ENCODE measurements at places on chromosomes 1 and 21.

DNA sequence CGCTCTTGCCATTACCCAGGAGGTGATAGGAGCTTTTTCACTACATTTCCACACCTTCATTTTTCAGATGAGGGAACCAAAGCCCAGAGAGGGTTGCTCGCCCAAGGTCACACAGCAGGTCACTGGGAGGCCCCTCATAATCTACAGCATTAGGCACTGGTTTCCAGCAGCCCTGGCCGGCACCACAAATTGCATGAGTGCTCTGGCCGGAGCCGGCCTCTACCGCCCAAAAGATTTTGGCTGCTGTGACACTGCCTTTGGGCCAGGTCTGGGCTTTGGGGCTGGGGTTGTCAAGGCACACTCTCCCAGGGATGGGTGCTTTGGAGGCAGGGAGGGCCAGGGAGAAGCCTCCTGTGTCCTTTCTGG is 15.4 kb downstream of the DHRS3 start:
- no peak for DNase-seq

DNA sequence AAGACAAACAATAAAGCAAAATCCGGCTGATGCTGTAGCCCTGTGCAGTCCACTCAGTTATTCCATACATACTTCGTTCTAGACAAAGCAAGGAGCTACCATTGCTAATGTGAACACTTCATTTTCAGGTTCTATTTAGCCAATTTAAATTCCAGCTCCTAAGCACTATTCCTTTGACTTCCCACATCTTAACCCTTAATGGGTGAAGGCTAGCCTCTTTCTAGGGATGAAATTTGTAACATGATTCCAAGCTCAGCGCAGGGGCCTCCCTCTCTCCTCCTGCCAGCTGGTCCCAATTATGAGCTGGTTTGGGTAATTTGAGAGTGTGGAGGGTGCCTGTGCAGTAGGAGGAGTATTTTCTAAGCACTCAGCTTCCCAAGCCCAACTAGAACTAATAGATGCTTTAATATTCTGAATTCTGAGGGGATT is 53.9 kb upstream of the PTGFRN start:
- DNase-seq, result no peak

GRCh38 chr1:68542586-68542985 is 45.7 kb upstream of the DEPDC1 start:
- DNase-seq, result no peak

GRCh38 chr1:228316589-228317387 is 89.8 kb downstream of the TRIM11 start:
- no peak for DNase-seq

DNA sequence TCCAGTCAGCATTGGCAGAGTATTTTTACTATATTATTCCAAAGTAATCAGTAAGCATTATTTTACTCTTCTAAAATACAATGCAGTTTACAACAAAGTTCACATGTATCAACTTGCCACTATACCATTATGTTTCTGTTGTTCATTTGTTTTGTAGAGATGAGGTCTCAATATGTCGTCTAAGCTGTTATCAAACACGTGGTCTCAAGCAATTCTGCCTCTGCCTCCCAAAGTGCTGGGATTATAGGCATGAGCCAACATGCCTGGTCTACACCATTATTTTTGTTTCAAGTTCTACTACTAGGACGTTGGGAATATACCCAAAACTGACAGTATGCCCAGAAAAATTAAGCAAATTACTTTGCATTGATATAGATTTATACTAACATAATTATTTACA is 19.8 kb downstream of the FAF1 start:
- DNase-seq, result no peak

- no peak for DNase-seq
These were observed 18.3 kb downstream of the MAB21L3 start for GRCh38 chr1:116129537-116129936.

DNA sequence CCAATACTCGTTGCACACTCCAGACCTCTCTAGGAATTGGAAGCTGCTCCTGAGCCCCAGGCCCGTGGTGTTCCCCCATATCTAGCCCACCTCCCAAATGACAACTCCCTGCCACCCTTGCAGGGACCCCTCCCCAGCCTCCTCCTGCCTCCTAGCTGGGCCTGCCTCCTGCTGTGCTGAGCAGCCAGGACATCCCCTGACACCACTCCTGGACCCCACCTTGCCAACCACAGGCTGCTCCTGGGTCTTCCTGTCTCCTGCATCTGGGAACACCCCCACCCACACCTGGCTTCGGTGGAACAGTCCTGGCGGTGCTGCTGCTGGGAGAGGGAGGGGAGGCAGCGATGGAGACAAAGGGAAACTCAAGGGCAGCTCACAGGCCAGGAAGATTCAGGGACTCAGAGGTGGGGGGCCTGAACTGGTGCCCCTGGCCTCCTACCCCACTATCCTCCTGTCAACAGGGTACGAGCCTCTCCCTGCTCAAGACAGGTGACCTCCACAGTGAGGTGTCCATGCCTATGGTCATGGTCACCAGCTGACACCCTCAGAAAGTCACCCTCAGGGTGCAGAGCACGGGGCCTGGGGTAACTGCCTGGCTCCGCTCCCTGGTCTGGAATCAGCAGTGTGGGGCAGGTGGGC is 81.2 kb downstream of the RIPK4 start:
- no peak for DNase-seq

- no peak for DNase-seq
These were observed 10.8 kb upstream of the AHDC1 start for GRCh38 chr1:27614625-27615344.

DNA sequence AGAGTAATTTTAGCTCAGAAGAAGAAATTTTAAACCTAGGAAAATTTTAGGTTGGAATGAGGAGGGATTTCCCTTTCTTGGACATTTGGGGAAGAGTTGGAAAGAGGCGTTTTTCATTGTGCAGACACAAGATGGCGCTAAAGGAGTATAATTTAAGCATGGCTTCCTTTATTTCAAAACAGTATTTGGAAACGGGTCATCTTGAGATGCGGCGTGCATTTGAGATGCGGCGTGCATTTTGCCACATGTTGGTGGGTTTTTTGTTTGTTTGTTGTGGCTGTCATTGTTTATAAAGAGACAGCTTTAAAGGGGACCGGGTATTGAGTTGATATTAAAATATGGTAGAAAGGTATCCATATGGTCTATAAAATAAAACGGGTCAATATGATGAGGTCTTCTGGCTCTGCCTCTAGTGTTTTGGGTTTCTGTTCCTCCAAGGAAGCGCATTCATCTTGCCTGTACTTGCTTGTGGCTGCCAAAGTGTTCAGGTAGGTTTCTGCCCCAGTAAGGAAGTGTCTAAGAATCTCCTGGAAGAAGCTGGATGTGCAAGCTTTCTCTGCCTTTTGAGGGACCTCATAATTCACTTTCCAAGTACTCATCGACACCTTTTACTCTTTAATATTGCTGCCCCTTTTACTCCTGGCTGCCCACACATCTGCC is 210.3 kb downstream of the SLC35F3 start:
- peak; percentile 22 for DNase-seq

GRCh38 chr1:66357021-66357420 is 176.9 kb upstream of the SGIP1 start:
- DNase-seq, result no peak

GRCh38 chr1:173628888-173629287 is 6.2 kb upstream of the TEX50 start:
- no peak for DNase-seq

DNA sequence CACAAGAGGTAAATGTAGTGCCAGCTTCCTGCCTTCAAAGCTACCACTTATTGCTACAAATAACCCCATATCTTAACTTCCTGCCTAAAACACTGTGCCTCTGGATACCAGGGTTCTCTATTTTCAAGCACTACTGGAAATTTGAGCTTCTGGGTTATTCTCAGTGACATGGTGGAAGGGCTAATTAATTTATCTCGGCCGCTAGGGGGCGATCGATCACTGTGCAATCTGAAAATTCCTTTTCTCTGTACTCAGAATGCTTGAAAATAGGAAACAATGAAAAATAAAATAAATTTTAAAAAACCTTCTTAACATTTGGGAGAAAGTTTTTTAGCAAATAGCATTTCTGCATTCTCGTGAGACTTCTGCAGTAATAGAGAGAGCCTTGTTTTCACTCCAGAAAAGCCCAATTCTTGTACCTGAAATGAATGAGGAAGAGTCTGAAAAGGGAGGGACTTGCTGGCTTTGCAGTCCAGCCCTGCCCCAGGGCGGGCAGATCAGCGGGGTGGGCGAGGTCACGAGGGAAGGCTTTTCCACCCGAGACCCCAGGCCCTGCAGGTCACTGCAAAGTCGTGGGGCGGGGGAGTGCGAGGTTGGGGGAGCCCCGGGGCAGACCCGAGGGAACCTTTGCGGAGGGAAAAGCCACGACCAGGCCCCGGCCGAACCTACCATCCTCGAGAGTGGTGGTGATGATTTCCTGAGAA is 276.7 kb downstream of the PCP4 start:
- DNase-seq, result peak; percentile 17

DNA sequence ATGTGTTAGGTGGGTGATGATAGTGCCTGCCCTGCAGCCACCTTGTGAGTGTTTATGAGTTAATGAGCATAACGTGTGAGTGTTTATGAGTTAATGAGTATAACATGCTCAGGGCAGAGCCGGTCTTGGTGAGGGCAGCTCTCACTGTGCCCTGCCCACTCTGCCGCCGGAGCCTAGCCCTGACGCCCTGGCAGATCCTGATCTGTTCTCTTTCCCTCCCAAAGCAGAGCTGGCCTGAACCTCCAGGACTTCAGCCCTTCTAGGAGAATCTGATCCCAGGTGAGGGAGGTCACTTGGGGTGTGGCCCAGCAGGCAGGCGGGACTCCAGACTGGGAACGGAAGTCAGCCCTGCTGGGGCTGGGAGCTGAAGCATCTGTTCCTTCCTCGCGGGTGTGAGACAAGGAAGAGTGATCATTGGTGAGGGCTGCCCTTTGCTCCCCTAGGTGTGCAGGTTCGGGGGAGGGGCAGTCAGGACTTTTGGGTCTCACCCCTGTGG is 5.7 kb downstream of the FBLIM1 start:
- DNase-seq, result no peak

DNA sequence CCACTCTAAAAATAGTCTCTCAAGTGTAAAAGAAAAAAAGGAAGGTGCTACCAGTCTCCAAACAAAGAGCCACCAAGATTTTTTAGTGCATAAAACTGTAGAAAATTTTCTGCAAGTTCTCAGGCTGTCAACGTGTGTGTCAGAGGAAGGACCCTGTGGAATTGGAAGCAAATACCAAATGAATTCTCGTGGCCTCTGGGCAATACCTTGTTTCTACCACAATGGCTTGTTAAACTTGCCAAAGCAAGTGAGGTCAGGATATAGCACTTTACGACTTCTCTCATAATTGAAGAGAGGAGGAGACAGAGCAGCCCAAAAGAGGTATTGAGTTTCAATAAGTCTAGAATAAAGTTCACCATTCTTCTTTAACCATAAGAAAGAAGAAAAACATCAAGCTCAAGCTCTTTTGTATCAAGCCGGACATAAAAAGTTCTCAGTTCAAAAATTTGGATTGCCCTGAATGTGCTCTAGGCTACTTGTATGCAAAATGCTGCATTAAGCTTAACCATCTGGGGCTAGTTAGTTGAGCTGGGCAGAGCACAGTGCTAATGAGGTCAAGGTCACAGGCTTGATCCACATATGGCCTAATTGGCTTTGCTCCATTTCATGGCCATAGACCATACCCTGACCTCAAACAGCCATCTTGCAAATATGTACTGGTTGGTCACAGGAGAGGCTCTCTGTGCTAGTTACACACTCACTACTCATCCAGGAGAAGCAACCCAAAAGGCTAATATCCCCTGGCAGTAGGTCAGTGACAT is 60.5 kb downstream of the TBX15 start:
- DNase-seq, result no peak

GRCh38 chr1:203645996-203646395 is 19.4 kb downstream of the ATP2B4 start:
- DNase-seq, result no peak

GRCh38 chr1:1430114-1430982 is 5.1 kb upstream of the VWA1 start:
- DNase-seq, result no peak

DNA sequence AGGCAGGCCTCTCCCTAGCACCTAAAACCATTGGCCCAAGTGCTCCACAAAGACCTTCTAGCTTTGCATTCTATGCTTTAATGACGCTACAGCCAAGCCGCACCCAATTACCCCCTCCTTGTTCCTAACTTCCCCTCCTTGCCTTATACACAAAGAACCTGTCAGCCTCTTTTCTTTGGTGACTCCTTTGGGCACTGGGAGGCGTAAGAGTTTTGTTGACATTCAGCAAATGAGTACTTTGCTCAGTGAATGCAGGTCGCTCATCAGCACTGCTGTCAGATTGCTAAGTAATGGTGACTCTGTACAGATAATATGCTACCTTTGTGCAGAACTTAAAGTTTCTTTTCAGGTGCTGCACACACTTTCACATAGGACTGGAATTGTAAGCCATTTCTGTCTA is 187.6 kb upstream of the FAM78B start:
- DNase-seq, result no peak

DNA sequence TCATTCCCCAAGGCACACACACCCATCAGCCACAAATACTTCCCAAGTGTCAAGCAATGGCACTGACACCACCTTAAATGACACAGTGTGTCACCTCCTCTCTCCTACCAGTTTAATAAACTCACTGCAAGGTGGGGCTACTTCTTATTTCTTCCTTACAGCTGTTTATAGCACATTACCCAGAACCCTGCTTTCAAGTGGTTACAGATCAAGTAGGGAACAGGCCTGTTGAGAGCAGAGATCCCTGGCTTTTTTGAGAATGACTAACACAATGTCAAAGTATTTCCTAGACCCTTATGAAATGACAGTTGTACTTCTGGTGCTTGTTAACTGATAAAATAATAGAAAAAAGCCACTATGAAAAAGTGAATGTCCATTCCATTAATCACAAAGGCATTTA is 19.8 kb downstream of the ZBTB17 start:
- no peak for DNase-seq

GRCh38 chr1:93783876-93784275 is 95.1 kb downstream of the DNTTIP2 start:
- no peak for DNase-seq

- DNase-seq, result no peak
These were observed 27.0 kb downstream of the TTC39A start for GRCh38 chr1:51303315-51303714.

- no peak for DNase-seq
These were observed 47.4 kb upstream of the WNT2B start for GRCh38 chr1:112461200-112461871.

GRCh38 chr1:37035796-37036666 is 1.7 kb upstream of the GRIK3 start:
- no peak for DNase-seq

- DNase-seq, result no peak
These were observed 26.0 kb downstream of the KIFAP3 start for GRCh38 chr1:170048515-170048914.

- no peak for DNase-seq
These were observed 250.6 kb downstream of the FMN2 start for GRCh38 chr1:240342251-240342625.

- DNase-seq, result peak; percentile 15
These were observed 730 bp downstream of the NOS1AP start for GRCh38 chr1:162070094-162070748.

DNA sequence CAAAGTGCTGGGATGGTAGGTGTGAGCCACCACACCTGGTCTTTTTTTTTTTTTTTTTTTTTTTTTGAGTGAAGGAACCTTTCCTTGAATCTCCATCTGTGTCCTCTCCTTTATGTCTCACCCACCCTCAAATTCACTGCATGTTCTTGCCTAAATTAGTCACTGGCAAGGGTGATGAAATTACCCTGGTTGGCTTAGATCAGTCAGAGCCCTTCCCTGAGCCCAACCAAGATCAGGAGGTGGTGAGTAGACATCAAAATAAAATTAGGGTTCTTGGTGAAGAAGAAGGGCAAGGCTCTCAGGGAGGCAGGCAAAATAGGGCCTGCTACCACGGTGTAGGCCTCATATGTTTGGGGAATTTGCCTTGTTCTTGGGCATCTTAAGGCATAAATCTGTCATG is 5.3 kb upstream of the TNN start:
- DNase-seq, result no peak
